NCI-H774 (cell line): ENCODE measurements at places on chromosomes 5 and 9.

- no peak for DNase-seq
Observed at GRCh38 chr5:170310256-170310926, 12.8 kb upstream of the LCP2 start.

- no peak for DNase-seq
Observed at GRCh38 chr5:134245101-134245604, 19.3 kb upstream of the PPP2CA start.

DNA sequence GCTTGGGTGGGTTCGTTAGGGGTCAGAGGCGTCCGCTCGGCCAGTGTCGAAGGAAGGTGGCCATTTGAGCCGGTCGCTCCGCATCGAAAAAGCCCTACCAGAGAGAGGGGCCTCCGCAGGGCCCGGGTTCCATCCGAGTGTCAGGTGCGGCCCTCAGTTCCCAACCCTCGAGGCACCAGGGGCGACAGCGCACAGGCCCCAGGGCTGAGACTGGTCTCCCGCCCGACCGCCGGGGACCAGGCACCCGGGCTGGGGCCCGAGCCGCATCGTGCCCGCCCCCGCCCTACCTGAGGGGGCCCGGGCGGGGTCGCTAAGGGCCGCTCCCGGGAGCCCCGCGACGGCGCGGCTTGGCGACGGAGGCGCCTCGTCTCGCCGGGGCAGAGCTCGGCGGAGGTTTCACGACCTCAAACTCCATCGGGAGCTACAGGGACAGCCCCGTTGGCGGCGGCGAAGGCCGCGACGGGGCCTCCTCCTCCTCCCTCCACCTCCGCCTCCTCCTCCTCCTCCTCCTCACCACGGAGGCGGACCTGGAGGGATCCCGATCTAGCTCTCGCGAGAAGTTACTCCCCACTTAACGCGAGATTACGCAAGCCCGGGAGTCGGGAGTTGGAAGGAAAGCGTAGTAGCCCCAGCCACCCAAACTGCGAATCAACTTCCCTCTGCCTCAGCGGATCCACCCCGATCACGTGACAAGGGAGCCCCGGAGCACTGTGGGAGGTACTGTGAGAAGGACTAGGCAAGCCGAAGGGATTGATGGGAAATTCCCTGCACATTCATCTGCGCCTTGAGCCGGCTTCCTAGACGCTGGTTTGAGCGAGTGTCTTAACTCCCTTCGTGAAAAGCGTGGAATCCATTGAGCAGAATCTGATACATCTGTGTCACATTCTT is at the start of gene RC3H2:
RC3H2 (minus strand) TSS at position 537 of the 888 bp plus-strand sequence. CDS start 7,850 bp downstream, outside the sequence.
- peak; percentile 100 for DNase-seq

DNA sequence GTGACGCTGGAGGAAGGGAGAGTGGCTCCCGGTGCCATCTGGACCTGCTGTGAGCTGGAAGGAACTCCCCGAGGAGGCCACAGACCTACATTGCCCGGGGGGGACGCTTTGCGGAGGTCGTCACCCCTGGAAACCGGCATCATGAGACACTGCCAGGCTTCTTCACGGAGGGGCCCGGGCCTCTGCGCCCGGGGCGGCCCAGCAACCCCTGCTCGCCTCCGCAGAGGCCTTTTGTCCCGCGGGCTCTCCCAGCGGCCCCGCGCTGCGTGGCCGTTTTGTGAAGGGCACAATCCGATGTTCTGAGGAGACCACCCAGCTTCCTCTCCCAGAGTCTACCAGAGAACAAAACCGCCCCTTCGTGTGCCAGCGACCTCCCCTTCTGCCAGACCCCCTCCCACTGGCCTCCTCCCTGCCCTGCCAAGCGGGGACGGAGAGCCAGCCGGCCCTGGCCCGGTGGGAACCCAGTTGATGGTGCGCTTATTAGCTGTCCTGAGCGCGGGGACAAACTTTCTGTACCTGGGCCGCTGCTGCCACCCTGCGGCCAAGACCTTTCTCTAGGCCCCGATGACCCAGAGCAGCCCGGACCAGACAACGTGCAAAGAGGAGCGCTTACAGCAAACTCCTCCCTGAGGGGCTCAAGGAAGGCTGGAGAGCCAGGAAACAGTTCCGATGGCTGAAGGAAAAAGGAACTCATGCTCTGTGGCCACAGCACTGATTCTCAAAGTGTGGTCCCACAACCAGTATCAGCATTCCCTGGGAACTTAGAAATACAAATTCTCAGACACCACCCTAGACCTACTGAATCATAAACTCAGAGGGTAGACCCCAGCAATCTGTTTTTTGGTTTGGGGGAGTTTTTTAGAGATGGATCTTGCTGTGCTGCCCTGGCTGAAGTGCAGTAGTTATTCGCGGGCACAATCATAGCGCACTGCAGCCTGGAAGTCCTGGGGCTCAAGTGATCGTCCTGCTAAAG is 86.7 kb downstream of the SLC1A3 start:
- DNase-seq, result peak; percentile 12

- DNase-seq, result no peak
Observed at GRCh38 chr5:127521138-127521770, 3.8 kb downstream of the PRRC1 start.

DNA sequence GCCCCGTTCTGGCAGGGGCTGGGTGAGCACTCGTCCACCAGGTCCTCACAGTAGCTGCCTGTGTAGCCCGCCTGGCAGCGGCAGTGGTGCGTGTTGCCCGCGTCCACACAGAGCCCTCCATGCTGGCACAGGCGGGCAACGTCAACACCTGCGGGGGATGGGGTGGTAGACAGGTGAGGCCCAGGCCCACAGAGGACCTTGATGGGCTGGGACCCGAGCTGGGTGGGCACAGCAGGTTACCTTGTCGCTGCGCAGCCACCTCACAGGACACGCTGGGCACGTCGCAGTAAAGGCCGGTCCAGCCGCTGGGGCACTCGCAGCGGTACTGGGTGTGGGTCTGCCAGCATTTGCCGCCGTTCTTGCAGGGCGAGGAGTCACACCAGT is 25.1 kb upstream of the SEC16A start:
- no peak for DNase-seq

GRCh38 chr5:63686181-63686580 is 276.1 kb downstream of the HTR1A start:
- no peak for DNase-seq

- no peak for DNase-seq
Observed at GRCh38 chr5:45862763-45863162, 166.6 kb upstream of the HCN1 start.

- no peak for DNase-seq
Observed at GRCh38 chr5:107580889-107581820, 89.6 kb downstream of the EFNA5 start.
